Hematopoietic multipotent progenitor cell treated with erythropoietin and hydrocortisone succinate and interleukin-3 and kit ligand, for 4 days (in vitro differentiated cells): ENCODE measurements at places on chromosomes 7 and 10.

DNA sequence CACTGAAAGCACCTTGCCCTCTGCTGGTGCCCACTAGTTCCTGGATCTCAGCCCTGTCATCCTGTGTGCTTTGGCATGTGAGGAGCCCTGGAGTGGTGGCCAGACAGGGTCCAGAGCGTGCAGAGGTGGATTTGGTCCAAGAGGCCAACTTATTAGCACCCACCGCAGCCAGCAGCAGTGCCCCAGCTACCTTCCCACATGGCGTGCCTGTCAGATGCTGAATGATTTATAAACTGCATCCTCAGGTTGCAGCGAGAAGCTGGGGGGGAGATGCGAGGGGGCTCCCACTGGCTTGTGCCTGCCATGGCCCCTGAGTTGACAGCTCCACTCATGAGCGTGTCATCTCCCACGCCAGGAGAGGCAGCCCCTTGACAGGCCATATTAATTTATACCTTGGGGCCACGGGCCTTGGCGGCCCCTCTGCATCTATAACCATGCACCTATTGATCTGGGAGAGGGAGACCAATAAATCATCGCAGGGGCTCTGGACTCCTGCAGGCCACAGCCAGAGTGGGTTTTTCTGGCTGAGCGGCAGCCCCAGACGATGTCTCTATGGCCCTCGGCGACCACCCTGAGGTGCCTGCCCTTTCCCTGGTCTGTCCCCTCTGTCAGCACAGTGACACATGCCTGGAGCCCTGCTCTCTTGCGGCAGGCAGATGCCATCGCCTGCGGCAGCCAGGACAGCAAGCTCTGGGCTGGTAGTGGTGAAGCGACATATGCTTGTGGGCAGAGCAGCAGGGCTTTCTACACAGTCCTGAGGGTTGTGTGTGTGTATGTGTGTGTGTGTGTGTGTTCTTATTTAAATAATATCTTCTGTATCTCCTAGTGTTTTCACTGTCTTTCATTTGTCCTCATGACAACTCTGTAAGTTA is 120.8 kb downstream of the CDH23 start:
- no peak for DNase-seq

DNA sequence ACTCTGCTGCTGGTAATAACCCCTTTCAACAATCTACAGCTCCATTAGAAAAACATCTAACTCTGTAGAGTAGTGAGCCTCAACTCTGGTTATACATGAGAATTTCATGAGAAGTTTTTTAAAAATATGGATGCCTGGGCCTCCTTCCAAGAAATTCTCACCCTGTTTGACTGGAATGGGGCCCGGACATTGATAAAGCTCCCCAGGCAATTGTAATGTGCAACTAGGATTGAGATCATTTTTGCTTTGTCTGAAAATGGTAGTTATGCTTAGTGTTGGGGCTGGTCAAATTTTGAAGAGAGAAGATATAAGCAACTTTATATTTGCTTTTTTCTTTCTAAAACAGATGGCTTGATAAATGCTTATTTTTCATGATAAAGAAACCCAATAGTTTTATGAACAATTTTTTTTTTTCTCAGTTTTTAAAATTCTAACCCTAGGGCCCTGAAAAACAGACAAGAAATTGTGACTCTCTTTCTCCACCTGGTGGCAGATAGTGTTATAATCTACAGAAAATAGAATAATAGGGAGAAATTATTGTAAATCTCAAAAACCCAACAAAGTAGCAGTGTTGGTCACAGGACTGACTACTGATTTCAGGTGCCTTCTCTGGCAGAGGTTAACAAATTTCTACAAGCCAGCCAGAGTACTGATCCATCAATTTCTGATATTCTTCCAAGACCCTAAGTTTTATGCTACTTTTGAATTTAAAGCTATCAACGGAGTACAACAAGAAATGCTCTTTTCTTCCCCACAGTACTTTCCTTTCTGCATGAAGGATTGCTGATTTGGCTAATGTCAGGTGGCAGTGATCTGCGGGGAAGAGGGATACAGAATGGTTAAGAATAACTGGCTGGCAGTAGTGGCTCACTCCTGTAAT is 174.8 kb downstream of the DKK1 start:
- DNase-seq: peak; percentile 74

- DNase-seq: no peak
Observed at GRCh38 chr10:132063432-132063831, 2.3 kb upstream of the JAKMIP3 start.

GRCh38 chr10:47381103-47381395 is 3.0 kb downstream of the ZNF488 start:
- no peak for DNase-seq

DNA sequence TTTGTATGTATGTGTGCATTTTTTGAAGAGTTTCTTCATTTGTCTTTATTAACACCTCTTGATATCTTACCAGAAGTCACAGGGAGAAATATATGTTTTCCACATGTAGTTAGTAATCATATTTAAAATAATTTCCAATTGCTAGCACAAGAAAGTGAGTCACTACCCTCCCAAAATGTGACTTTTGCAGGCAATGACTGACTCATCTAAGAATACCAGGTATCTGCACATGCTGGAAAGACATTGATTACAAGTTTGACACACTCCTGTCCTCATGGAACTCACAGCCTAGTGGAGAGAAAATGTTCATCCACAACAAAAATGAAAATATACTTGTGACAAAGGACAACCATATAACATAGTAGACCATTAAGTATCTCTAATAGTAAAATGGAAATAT is 82.9 kb downstream of the SEMA3D start:
- DNase-seq: no peak
